CD4-positive, alpha-beta T cell treated with Interleukin-12 subunit alpha and Interleukin-12 subunit beta, for 1 hour (primary cell): ENCODE measurements at places on chromosomes 7 and 10.

DNA sequence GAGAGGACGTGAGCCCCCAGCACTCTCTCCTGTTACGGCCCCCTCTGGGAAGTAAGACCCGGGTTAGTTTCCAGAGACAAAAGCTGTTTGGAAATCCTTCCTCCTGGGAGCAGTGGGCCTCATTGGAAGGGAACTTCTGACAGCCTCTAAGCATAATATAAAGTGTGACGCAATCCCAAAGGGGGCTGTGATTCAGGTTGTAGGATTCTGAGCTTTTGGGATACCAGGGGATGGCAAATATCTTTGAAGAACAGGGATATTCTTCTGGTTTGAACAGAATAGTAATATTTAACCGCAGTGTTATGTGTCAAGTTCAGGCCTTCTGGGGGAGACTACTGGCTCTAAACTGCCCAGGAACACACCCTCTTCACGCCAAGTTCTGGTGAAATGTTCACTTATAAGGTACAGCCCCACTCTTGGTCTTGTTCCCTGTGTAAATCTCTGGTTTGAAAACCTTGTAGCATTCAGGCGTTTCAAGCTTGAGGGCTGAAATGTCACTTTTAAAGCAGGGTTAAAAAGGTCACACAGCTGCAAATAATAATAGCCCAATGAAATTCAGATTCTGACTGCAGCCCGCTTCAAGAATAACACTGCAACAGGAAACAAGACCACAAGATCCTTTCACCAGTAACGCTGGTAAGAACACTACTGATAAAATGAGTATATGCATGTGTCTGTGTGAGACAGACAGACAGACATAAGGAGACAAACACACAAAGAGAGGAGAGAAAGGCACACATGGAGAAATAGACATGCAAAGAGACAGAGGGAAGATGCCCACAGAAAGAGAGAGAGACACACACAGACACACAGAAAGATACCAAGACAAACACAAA, 69.0 kb downstream of the CREB5 start:
- no peak for DNase-seq

GRCh38 chr7:155484483-155485399, 26.8 kb downstream of the EN2 start:
- DNase-seq = no peak

GRCh38 chr10:69558559-69558958, 14.7 kb downstream of the NEUROG3 start:
- peak; percentile 26 for DNase-seq

DNA sequence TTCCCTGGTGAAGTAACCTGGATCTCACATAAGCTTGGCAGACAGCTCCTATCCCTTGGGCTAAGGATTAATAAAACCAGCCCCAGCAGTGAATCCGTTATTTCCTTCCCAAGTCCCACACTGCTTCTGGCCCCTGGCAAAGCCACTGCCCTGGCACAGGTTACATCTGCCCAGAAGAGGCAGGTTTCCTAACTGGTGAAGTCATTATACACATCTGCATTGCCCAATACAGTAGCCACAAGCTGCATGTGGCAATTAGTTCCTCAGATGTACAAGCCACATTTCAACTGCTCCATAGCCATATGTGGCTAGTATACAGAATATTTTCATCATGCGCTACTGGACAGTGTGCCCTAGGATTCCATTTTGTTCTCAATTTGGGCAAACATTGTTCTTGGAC, 273.0 kb downstream of the GRM8 start:
- DNase-seq = no peak

DNA sequence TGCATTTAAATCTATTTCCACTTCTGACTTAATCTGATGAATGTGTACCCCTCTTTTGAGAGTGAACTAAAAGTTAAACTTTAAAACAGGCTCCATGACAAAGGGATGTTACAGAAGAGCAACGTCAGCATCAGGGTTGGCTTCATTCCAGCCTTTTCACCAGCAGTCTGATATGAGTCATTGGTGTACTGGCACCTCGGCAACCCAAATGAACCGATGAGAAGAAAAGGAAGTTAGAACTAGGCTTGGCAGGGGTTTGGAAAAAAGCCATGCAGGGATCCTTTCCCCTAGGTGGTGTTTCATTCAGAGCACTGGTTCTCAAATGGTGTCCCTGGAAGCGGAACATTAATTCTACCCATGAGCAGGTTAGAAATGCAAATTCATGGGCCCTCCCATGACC, 53.6 kb downstream of the SEC61G start:
- no peak for DNase-seq

GRCh38 chr7:133775201-133775600, 351.9 kb upstream of the LRGUK start:
- no peak for DNase-seq

DNA sequence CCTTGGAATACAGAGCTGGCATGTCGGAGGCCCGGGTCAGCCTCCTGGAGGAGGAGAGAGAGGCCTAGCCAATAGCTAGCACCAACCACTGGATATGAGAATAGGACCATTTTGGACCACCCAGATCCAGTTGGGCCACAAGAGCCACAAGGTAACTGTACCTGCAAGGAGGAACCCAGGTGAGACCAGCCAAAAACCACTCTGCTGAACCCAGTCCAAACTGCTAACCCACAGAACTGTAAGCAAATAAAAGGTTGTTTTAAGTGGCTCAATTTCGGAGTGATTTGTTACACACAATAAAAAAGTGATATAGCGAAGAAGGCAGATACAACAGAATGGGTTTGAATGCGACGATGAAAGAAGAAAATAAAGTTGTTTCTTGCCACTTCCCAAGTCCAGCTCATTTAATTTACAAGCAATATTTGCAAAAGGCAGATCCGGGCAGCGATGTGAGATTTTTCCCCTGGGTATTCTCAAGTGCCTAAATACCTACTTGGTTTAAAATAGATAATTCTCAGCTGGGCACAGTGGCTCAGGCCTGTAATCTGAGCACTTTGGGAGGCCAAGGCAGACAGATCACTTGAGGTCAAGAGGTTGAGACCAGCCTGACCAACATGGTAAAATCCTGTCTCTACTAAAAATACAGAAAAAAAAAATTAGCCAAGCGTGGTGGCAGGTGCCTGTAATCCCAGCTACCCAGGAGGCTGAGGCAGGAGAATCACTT, 23.1 kb downstream of the ZNF467 start:
- no peak for DNase-seq

- DNase-seq = no peak
Measured at GRCh38 chr7:85829817-85830432, 643.1 kb upstream of the SEMA3D start.

DNA sequence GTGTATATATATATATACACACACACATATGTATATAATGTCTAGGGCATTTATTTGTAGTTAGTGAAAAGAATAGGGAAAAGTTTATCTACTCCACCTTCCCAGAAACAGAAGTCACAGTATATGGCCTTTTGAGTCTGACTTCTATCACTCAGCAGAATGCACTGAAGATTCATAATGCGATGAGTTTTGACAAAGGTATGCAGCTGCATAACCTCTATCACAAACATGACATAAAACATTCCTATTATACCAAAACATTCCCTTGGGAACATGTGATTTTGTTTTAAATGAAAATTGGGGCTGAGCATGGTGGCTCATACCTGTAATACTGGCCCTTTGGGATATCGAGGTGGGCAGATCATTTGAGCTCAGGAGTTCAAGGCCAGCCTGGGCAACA, 137.3 kb upstream of the EEPD1 start:
- DNase-seq = no peak

DNA sequence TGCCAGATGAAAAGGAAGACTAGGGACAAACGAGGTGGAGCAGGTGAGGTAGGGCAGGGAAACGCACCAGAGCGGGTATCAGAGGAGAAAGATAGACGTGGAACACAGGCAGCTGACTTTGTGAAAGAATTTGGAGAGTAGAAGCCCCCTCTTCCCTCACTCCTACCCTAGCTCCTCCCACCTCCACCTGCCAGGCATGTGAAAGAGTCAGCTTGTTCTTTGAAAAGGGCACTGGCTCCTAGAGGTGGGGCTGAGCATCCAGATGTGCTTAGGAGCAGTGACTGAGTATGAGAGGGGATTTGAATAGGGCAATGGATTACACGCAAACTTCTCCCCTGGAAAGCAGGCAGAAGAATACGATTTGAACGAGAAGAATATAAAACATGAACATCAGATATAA, 174.2 kb upstream of the INHBA start:
- DNase-seq = no peak

DNA sequence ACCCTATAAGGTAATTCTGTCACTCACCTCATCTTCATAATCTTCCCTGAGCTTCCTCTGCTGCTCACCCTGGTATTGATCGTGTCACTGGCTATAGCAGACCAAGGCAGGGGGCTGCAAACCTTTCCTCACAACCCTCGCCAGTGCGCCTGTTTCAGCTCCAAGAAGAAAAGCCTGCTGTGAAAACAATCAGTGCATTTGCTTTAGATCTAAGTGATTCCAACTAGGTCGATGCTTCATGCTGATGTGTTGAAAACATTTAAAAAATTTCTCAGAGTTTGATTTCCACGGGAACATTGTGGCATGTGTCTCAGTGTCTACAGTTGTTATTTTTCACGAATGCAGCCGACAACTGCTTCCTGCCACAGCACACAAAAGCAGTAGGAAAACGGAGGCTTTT, 27.3 kb downstream of the POU6F2 start:
- DNase-seq = no peak

- DNase-seq = no peak
Measured at GRCh38 chr7:89839329-89839728, 314.9 kb upstream of the STEAP1 start.

DNA sequence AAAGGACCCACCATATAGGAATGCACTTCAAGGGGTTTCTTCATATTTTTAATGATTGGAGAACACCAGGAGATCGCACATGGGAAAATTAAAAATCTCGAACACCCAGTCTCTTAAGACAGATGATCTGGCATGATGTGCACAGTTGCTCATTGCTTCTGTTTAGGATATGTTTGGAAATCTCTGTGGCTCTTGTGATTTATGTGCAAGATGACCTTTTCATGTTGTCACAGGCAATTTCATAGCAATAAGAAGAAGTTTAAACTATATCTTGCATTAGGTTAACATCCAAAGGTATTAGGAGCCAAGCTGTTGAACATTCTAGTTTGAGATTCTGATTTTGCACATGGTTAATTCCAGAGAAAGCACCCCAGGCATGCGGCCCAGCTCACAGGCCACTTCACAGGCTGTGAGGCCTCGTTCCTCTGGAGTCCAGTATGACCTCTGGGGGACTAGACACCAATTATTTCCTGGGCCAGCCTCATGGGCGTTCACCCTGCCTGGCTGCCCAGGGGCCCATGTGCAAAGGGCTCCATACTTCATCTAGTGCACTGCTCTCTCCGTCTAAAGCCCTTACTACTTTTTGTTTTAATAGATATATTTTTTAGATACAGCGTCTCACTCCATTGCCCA, 28.4 kb downstream of the CAMK1D start:
- no peak for DNase-seq
